GM23248 (cell line): ENCODE measurements at places on chromosomes 1 and 21. TPM values are rescaled to one million over a fixed set of nuclear protein-coding genes. Genes with fewer than 3 reads are reported as not detected.

RUNX3 gene
- 0.43 and 2.7 TPM in 2 replicates for total RNA-seq

HSD17B7 gene
- total RNA-seq, result 5.5 and 7.7 TPM in 2 replicates

NAV1 gene
- total RNA-seq, result 79.0 and 81.8 TPM in 2 replicates

DNA sequence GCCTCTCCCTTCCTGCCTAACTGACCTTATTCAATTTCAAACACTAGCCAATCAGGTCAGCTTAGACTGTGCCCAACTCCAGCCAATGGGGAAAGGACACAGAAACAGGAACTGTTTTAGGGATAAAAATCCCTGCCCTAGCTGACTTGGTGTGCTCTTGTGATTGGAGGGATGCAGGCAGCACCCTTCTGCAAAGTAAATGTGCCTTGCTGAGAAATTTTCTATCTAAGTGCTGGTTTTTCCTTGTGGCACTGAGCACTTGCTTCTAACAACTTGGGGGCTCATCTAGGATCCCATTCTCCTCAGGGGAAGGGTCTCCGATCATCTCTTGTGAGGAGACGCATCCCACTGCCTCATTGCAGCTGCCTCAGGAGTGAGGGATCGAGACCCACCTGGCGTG lies 10.7 kb upstream of the CD2 start:
- DNase-seq, result peak; percentile 14
- no peak overlapping the region for H3K4me3 ChIP-seq
- no peaks in the 10 kb centered on the region for H3K4me1 ChIP-seq
- 0 out of 2 replicates have a peak, but pooled peaks cover 3% of the 10 kb centered on the region for H3K27me3 ChIP-seq
- H3K27ac ChIP-seq, result no peak overlapping the region

DNA sequence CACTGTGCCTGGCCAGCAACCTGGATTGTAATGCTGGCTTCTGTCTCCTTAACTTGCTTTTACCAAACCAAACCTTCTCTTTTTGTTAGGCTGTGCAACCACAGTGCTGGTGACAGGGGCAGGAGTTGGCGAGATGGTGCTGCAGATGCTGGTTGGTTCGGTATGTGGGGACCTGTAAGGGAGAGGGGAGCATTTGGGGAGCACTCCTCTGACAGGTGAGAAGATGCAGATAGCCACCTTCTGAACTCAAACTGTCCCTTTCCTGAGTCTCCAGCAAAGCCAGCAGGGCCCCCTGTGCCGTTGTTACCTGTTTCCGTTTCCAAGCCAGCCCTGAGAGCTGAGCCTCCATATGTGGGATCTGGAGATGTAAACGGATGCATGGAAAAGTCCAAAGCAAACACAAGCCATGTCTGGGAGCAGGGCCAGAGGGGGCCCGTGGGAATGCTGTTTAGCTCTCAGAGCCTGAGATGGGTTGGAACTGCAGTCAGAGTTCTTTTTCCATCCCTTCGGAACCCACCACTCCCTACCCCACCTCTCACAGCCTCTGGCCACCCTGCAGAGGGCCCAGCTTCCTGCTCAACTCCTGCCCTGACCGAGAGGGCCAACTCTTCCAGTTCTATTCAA lies 34.0 kb downstream of the ELK4 start:
- no peaks in the 10 kb centered on the region for H3K4me1 ChIP-seq
- H3K36me3 ChIP-seq, result no peaks in the 10 kb centered on the region
- H3K27ac ChIP-seq, result no peak overlapping the region
- H3K27me3 ChIP-seq, result no peaks in the 10 kb centered on the region
- no peak overlapping the region for H3K4me3 ChIP-seq
- DNase-seq, result no peak

DNA sequence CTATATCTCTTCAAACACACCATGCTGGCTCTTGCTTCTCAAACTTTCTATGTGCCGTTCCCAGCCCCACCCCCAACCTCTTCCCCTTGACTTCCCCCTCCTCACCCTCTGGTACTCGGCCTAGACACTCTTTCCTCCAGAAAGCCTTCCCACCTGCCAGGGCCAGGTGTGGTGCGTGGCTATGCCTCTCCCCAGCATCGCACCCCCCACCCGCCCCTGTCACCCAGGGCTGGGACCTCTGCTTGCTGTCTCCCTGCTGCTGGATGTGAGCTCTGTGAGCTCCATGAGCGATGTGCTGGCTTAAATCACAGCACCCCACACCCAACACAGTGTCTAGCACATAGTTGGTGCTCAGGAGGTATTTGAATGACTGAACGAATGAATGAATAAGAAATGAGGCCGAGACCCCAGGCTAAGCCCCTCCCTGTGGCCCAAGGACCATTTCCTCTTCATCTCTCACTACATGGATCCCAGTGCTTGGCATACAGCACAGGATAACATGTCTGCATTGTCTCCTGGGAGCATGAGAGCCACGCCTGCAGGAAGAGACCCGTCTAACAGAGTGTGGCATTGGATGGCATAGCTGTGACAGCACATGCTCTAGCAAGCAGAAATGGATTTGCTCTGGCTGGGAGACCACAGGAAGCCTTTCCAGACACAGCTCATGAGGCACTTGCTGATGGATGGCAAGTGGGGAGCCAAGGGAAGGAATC lies 19.7 kb downstream of the TNNT2 start:
- DNase-seq, result no peak
- no peak overlapping the region for H3K4me3 ChIP-seq
- H3K27me3 ChIP-seq, result peaks cover 8% of the 10 kb centered on the region

GRCh38 chr21:35491114-35491513 lies 442.0 kb upstream of the RUNX1 start:
- no peak for DNase-seq
- H3K27me3 ChIP-seq, result no peaks in the 10 kb centered on the region
- H3K4me3 ChIP-seq, result no peak overlapping the region
- H3K4me1 ChIP-seq, result no peaks in the 10 kb centered on the region

DNA sequence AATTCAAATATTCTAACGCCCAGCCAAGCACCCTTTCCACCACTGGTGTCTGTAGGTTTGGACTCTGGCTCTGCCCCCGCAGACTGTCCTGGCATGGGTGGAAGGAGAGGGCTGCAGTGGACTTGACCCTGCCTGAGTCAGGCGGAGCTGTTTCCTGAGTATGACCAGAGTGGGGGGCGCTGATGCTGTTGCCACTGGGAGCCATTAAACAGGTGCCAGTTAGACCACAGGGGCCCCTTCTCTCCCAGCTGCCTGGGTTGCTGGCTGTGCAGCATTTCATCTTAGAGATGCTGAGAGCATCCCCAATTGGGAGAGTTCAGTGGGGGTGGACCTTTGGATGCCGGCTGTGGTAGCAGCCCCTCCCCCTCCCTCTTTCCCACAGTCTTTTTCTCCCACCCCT lies 539.5 kb downstream of the MATN1 start:
- no peaks in the 10 kb centered on the region for H3K36me3 ChIP-seq
- DNase-seq, result no peak
- no peak overlapping the region for H3K4me3 ChIP-seq
- H3K27ac ChIP-seq, result no peak overlapping the region
- peaks cover 6% of the 10 kb centered on the region; the same call in 1 of the 2 replicates for H3K27me3 ChIP-seq

GRCh38 chr1:245917403-245917802 lies 589.7 kb downstream of the SMYD3 start:
- no peaks in the 10 kb centered on the region for H3K4me1 ChIP-seq
- H3K27ac ChIP-seq, result no peak overlapping the region
- no peak for DNase-seq
- H3K27me3 ChIP-seq, result no peaks in the 10 kb centered on the region

GRCh38 chr21:39083377-39084008 lies 99.8 kb downstream of the PSMG1 start:
- no peaks in the 10 kb centered on the region for H3K36me3 ChIP-seq
- no peak overlapping the region for H3K4me3 ChIP-seq
- DNase-seq, result peak; percentile 27

- H3K4me3 ChIP-seq, result no peak overlapping the region
- no peak overlapping the region for H3K27ac ChIP-seq
- no peaks in the 10 kb centered on the region for H3K36me3 ChIP-seq
- H3K4me1 ChIP-seq, result peaks cover 20% of the 10 kb centered on the region
Measured at GRCh38 chr1:220928725-220929300, 49.6 kb downstream of the HLX start.

- H3K4me3 ChIP-seq, result no peak overlapping the region
- no peaks in the 10 kb centered on the region for H3K27me3 ChIP-seq
- H3K27ac ChIP-seq, result no peak overlapping the region
- H3K4me1 ChIP-seq, result no peaks in the 10 kb centered on the region
- DNase-seq, result peak; percentile 4
Measured at GRCh38 chr21:29704719-29705118, 235.1 kb downstream of the GRIK1 start.

DNA sequence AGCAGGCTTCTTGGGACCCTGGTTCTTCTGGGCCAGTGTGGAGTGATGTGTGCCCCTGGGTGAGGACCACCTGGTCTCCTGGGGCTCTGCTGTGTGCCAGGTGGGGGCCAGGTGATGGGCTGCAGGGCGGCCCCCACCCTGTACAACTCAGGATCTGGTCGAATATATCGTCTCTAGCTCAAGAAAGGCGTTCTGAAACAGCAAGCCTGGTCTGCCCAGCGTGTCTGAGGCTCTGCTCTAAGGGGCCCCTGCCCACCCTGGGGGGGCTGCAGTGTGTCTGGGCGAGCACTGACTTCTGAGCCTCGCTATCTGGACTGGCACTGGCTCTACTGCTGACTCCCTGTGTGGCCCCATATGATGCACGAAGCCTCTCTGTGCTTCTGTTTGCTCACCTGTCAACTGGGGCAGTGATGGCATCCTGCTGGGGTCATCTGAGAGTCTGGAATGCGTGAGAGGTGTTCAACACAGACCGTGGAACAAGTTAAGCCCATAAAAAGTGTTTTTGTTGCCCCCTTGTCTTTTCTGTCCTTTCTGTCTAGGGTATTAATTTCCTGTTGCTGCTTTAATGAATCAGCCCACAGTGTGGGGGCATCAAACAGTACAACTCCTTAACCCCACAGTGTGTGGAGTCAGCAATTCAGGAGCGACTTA lies 56.0 kb upstream of the TRAPPC10 start:
- no peak for DNase-seq
- H3K4me3 ChIP-seq, result no peak overlapping the region
- H3K27ac ChIP-seq, result no peak overlapping the region
- H3K36me3 ChIP-seq, result no peaks in the 10 kb centered on the region

- no peak for DNase-seq
- H3K4me1 ChIP-seq, result no peaks in the 10 kb centered on the region
- no peak within 1 kb of the TSS for H3K27ac ChIP-seq
- H3K27me3 ChIP-seq, result no peaks in the 10 kb centered on the region
- H3K4me3 ChIP-seq, result no peak within 1 kb of the TSS
Measured at GRCh38 chr1:18480315-18481189, at the start of gene KLHDC7A. TSS of gene KLHDC7A (plus strand) at chr1:18480930. CDS start at chr1:18480982, 52 bp downstream.

GRCh38 chr1:26337625-26338024 lies 16.3 kb downstream of the CRYBG2 start:
- peaks cover 9% of the 10 kb centered on the region for H3K27me3 ChIP-seq
- no peak overlapping the region for H3K27ac ChIP-seq
- 0 out of 2 replicates have a peak, but pooled peaks cover 4% of the 10 kb centered on the region for H3K4me1 ChIP-seq
- no peak for DNase-seq

DNA sequence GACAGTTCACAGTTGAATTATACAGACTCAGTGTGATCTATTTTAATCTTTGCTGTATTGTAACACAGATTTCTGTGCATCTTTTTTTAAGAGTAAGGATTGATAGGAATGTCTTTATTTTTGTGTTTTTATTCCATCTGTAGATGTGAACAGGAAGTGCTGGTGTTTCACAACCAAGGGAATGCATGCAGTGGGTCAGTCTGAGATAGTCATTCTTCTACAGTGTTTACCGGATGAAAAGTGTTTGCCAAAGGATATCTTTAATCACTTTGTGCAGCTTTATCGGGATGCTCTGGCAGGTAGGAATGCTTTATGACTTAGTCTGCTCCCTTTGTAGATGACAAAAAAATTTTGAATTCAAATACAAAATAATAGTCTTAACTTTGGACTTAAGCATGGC lies 84.5 kb downstream of the CC2D1B start:
- no peak overlapping the region for H3K4me3 ChIP-seq
- no peaks in the 10 kb centered on the region for H3K27me3 ChIP-seq
- peak overlapping the region; percentile 20; the same call in 1 of the 2 replicates for H3K27ac ChIP-seq
- peak; percentile 42 for DNase-seq

- H3K27me3 ChIP-seq, result no peaks in the 10 kb centered on the region
- H3K4me1 ChIP-seq, result no peaks in the 10 kb centered on the region
- H3K27ac ChIP-seq, result no peak overlapping the region
- no peak overlapping the region for H3K4me3 ChIP-seq
- DNase-seq, result peak; percentile 16
Measured at GRCh38 chr1:184457500-184457899, 70.7 kb downstream of the C1orf21 start.

DNA sequence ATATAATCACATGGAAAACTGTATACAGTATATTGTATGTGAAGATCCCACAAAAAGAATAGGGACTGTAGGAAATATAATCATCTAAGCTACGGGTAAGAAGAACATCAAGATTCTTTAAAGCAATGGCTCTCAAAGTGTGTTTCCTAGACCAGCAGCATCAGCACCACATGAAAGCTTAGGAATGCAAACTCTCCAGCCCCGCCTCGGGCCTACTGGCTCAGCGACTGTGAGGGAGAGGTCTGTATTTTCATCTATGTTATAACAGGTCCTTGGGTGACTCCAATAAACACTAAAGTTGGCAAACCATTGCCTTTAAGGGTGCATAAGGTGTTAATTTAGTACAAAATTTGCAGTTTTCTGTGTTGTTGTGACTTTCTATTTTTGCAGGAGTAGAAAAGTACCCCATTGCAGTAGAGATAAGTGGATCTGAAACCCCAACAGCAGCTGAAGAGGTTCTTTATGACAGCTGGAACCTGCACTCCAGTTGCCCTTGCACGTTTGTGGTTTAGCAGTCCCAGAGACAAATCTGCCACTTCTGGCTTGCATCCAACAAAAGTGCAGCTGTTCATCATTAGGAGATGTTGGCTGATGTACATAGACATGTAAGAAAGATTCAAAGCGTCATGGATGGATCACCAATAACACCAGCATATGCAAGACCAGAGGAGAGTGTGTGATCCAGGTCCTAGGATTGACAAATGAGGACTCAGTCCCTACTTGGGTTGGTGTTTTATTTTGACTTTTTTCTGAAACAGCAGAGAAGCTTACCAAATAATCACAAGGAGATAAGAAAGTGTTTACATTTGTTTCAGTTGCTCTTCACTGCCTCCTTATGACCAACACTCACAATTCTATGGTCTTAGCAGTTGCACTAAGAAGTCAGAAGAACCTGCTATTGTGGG lies 15.9 kb upstream of the IFNAR1 start:
- H3K27me3 ChIP-seq, result no peaks in the 10 kb centered on the region
- no peaks in the 10 kb centered on the region for H3K36me3 ChIP-seq
- no peak for DNase-seq
- no peak overlapping the region for H3K27ac ChIP-seq
- H3K4me3 ChIP-seq, result no peak overlapping the region

GRCh38 chr1:21337928-21338572 lies 47.8 kb upstream of the ECE1 start:
- no peak overlapping the region for H3K4me3 ChIP-seq
- no peaks in the 10 kb centered on the region for H3K36me3 ChIP-seq
- peak; percentile 79 for DNase-seq
- H3K4me1 ChIP-seq, result peaks cover 57% of the 10 kb centered on the region
- peak overlapping the region; percentile 65 for H3K27ac ChIP-seq
- H3K27me3 ChIP-seq, result no peaks in the 10 kb centered on the region

- peaks cover 20% of the 10 kb centered on the region for H3K27me3 ChIP-seq
- no peak for DNase-seq
- H3K4me1 ChIP-seq, result peaks cover 7% of the 10 kb centered on the region
- H3K36me3 ChIP-seq, result no peaks in the 10 kb centered on the region
- H3K4me3 ChIP-seq, result no peak overlapping the region
Measured at GRCh38 chr1:218679988-218680748, 335.0 kb downstream of the TGFB2 start.

GRCh38 chr1:114199017-114199594 lies 45.4 kb upstream of the SYT6 start:
- H3K36me3 ChIP-seq, result no peaks in the 10 kb centered on the region
- no peak overlapping the region for H3K4me3 ChIP-seq
- no peak for DNase-seq
- no peak overlapping the region for H3K27ac ChIP-seq
